CD4-positive, alpha-beta T cell treated with Interleukin-1 beta for 1 hour (primary cell): ENCODE measurements at places on chromosomes 7 and 10.

- DNase-seq: no peak
Measured at GRCh38 chr7:133290041-133290440, 37.2 kb downstream of the EXOC4 start.

GRCh38 chr10:115129752-115130151 is 36.6 kb downstream of the ATRNL1 start:
- DNase-seq: no peak

DNA sequence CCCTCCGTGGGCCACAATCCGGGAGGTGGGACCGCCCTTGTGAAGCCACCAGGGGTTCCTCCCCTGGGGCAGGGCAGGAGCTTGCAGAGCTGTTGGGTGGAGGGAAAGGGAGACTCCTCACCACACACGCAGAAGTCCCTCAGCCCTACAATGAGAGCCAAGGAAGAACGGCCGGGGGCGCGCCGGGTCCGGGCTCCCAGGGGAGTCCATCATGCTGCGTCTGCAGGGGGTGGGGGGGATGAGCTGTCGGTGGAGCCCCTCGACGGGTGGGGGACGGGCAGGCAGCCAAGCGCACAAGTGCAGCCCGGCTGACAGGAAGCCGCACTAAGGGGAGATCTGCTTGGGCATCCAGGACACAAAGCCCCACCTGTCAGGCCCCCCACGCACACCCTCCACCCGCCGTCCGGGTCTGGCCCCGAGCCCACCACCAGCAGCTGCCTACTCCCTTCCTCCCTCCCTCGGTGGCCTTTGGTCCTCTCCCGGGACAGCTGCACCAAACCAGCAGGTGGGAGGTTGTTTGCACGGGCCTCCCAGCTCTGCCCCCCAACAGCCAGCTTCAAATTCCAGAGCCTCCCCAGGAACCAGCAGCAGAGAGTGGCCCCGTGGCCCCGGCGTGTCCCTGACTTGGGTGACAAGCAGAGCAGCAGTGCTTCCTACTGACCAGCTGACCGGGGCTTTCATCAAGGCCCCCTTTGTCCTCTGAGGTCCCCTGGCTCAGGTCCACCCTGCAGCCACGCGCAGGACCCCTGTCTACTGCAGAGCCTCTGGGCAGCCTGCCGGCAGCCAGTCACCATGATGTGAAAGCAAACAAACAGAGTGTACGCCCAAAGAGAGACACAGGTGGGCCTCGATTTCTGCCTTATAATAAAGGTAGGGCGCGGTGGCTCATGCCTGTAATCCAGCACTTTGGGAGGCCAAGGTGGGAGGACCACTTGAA is 50.3 kb downstream of the HIP1 start:
- DNase-seq: no peak

DNA sequence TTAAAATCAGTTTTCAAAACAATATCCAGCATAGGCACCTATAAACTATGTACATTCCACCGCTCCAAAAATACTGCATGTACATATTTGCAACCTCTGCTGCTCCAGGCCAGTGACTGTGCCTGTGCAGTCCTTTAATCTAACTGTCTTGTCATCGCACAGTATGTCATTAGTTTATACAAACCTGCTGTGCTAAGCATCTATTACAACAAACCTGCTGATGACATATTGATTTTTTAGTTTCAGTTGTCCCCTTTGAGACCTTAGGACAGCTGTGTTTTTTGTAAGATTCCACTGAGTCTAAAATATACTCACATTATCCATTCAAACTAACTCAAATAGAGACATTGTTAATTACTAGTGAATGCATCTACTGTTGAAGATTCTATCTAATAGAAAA is 33.1 kb downstream of the SEMA3C start:
- DNase-seq: no peak

GRCh38 chr7:84953234-84953633 is 233.6 kb downstream of the SEMA3D start:
- DNase-seq: no peak

GRCh38 chr10:11724938-11725776 is 17.0 kb upstream of the ECHDC3 start:
- no peak for DNase-seq

DNA sequence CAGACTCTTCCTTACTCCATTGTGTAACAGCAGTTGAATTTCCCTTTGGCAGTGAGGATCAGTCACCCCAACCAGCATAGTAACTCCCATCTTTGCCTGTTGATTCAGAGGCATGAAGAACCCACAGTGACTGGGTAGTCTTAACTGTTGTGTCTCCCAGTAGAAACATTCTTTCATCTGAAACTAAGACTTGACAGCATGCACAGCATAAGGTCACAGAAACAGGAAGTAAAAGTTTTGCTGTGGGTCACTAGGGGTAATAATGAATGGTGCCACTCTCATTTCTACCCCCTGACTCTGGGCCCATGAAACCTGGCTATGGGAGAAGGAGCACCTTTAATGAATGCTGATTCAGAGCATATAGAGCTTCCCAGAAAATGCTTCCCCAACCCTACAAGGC is 8.3 kb upstream of the FRMPD2 start:
- DNase-seq: no peak

DNA sequence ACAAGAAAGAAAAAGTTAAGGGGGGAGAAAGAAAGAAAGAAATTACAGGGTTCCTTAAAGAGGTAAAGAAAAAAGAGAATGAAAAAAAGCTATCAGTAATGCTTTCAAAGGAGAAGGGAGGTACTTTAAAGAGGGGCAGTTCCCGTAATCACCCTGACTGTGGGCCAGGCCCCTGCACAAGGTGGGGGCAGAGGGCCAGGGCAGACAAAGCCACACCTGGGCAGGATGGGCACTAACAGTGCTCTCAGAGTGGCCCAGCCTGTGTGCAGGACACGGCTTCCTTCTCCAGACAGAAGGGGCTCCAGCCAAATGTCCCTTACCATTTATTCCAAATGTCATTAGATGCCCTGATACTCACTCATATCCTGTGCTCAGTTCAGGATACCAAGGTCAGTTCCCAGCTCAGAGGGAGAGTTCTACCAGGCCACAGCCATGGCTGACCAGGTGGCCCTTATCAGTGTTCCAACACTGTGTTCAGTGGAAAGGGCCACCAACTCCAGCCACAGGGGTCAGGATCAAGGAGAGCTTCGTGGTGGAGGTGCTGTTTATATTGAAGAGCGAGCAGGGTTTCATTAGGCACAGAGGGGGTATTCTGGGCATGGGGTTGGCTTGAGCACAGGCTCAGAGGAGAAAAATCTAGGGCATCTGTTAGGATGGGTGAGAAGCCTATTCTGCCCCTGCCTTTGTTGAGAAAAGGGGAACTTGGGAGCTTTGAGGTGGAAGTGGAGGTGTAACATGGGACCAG is 29.9 kb downstream of the DPCD start:
- DNase-seq: no peak

- DNase-seq: no peak
Measured at GRCh38 chr7:45987521-45988290, 66.6 kb upstream of the IGFBP3 start.

DNA sequence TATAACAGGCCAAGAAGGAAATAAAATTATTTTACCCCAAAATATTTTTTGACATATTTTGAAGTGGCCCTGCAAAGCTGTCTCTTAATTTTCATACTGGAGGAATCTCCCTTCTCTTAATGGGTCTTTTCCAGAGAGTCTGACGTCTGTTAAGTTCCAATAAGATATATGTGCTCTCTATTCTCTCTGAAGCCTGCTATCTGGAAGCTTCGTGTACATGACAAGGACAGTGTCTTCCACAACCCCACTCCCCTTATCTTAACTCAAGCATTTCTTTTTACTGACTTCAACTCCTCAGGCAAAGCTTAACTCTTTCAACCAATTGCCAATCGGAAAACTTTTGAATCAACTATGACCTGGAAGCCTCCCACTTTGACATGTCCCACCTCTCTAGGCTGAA is 29.2 kb upstream of the IL15RA start:
- DNase-seq: no peak

- DNase-seq: no peak
Measured at GRCh38 chr7:116583653-116584052, 58.8 kb downstream of the CAV1 start.

GRCh38 chr7:139515266-139515665 is 8.2 kb upstream of the CLEC2L start:
- DNase-seq: no peak

DNA sequence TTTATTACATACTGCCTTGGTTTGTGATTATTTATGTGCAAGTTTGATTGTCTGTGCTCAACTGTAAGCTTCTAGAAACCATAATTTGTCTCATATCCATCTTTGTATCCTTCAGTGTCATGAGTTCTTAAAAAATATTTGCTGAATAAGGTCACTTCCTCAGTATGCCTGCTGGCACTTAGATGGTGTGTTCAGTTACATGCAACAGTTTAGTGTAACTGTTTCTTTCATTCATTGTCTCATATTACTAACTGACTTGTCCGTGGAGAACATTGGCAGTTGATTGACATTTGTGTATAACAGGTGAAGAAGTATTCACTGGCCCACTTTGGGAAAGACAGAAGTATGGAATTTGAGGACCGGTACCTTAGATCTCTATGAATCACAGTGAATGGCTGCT is 236.9 kb downstream of the PRKG1 start:
- no peak for DNase-seq

DNA sequence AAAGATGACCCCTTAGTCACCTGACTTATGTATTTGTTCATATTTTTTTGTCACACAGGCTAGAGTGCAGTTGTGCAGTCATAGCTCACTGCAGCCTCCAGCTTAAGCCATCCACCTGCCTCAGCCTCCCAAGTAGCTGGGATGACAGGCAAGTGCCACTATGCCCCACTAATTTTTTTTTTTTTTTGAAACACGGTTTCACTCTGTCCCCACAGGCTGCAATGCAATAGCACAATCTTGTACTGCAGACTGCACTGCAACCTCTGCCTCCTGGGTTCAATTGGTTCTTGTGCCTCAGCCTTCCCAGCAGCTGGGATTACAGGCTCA is 1.8 kb downstream of the MBLAC1 start:
- DNase-seq: no peak
